ENCODE measurements at places on chromosomes 12 and 14.

GRCh38 chr14:86780876-86781510 is 1212.0 kb downstream of the GALC start:
- no peak for DNase-seq

- DNase-seq = no peak
These were observed 25.5 kb upstream of the KIF26A start for GRCh38 chr14:104112609-104113571.

- DNase-seq = no peak
These were observed 35.4 kb upstream of the TMEM179 start for GRCh38 chr14:104639885-104640548.

- no peak for DNase-seq
These were observed 907.6 kb upstream of the SEL1L start for GRCh38 chr14:82441270-82441669.

DNA sequence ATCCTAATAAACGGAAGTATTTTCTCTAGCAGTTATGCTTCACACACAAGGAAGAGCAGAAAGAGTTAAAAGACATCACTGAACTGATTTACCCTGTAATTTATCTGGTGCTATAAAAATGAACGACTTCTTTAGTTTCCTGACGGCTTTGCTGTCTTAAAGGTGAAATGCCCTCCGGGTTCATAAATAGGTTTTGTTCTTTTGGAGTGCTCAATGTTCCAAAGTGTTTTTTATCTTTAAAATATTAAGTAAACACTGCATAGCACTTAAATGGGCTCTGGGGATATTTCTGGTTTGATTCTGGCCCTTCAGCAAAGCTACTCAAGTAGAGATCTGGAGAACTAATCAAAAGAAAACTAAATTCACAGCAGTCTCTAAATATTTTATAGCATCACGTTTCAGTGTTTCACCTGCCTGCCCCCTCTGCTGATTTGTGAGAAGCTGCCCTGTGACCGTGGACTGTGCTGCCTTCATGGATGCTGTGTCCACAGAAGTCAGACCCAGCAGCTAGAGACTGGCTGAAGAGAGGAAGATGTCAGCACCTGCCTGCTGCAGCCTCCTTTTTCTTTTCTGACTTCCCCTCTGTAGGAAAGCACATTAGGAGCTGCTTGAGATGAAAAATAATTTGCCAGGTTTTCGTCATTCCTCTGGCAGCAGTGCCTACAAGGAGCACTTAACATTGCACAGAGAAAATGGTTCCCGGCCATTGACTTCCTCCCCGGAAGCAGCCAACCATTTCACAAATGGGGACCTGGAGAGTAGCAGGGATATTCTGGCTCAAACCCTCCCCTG is 205.1 kb upstream of the FSCB start:
- DNase-seq = no peak

DNA sequence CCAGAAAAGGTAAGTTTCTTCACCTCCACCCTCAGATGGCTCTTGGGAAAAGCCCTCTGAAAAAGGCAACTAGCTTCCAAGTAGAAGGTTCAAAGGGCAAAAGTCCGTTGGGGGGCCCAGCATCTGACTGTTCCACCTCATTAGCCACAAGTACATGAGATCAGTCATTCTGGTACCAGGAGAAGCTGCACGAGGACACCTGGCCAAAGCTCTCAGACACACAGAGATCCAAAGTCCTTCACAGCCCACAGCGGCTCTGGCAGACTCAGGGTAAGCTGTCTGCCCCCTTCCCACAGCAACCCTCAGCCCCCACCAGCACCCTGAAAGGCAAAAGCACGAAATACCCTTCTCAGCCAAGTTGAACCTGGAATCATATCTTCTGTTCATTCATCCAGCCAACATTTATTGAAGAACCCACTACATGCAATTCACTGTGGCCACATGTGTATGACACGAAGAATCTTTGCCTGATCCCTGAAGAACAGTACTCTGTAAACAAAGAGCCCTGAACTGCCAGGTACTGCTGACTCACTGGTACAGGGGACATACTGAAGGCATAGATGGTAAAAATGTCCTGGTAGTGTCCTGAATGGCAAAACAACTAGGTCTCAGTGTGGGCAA is 19.0 kb downstream of the SLC7A7 start:
- no peak for DNase-seq

GRCh38 chr14:86013641-86014040 is 483.7 kb downstream of the FLRT2 start:
- DNase-seq = no peak

GRCh38 chr12:76952995-76953394 is 74.2 kb upstream of the CSRP2 start:
- no peak for DNase-seq

DNA sequence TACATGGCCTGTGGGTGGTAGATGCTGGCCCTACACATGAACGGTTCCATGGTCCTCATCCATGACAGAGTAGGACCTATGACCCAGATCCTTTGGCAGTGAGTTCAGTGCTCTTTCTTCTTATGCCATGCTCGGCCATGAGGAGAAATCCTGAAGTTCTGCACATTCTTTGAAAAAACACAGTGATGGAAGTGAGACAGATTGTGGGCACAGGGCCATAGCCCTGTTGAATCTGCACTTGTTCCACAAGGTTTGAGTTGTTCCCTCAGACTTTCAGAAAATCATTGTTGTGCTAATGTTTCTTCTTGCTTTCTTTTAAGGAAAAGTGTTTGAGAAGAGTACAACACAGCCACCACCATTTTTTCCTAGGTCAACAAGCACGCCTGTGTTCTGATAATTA is 180.0 kb downstream of the C12orf75 start:
- no peak for DNase-seq

GRCh38 chr14:72270147-72270727 is 338.0 kb downstream of the RGS6 start:
- no peak for DNase-seq

DNA sequence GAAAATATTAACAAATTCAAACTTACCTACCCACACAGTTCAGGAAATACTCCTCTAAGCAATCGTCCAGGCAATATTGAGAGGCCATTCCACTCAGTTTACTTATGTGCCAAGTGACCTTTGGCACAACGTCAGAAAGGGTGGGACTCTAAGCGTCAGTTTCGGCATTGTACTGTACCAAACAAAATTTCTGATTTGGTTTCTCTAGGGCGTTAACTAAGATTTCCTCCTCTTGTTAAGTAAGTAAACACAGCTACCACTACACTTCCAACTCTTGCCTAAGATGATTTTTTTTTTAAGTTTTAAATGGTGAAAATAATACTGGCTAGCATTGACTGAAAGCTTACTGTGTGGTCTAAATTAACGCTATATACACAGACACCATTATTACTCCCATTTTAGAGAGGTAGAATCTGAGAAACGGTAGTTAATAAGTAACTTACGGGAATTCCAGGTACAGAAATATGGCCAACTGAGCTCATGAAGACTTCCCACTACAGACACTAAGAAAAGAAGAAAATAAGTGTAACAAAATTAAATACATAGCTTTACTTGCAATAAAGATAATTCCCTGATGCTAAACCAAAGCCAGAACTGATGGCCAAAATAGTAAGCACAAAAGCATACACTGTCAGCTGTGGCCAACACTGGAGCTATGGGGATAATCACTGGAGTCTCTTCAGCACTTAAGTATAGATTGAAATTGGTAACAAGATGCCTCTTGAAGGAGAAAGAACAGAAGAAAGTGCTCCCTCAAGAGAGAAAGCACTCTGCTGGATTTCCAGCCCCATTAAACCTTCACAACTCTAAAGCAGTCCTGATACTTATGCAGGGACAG is 76.1 kb downstream of the EPS8 start:
- DNase-seq = no peak

DNA sequence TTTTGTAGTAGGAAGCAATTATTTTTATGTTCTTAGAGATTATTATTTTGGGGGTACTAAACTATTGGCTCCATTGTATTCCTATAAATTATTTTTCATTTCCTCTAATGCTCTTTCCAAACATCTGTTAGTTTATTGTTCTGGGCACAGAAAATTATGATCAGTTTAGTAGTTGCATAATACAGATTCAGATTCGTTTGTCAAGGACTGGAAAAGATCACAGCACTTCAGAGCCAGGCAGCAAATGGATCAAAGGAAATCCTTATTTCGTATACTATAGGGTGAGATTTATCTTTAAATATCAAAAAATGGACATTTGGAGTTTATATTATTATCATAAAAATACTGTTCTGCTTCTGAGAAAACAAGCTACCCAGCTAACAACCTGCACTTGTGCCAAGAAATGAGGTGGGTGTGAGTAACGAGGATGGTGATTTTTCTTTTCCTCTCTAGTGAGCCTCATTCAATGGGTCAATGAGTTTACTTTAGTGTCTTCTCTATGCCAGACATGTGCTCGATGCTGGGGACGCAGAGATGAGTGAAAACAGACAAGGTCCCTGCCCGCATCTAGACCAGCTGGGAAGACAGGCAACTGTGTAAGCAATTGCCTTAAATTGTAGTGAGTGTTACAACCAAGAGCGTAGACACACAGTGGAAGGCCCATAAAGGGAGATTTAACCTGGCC is 208.6 kb upstream of the PLXNC1 start:
- DNase-seq = no peak

GRCh38 chr14:60686865-60687264 is 37.3 kb downstream of the SIX4 start:
- DNase-seq = no peak

GRCh38 chr12:56998981-56999380 is 7.4 kb downstream of the ZBTB39 start:
- DNase-seq = peak; percentile 50

DNA sequence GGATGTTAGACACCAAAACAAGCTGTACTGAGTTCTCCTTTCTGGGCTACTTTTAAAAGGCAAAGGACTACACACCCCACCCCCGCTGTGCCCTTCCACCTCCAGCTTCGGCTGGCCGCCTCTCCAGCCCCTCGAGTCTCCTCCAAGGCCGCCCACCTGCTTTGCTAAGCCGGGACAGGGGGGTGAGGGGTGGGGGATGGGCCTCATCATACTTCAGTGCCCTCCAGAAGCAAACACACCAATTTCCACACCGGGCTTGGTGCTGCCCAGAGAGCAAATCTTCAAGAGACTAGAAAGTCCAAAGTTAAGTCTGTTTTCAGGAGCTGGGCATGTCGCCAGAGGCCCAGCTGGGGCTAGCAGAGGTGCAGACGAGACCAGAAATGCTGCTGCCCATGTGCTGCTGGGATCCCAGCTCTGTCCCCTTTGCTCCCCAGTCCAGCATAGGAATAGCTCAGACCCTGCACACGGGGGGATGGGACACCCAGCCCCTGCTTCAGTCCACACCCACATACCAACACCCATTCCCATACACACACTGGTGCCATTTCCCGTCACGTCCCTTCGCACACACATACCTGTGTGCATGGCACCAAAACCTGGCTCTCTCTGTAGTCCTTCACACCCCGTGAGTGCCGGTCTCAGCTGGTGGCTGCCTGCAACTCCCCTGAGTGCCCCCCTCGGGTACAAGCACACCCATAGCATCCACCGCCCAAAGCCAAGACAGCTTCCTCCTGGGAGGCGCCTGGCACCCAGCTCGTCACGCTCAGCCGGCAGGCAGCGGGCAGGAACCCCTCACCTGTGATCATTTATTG is 1.0 kb downstream of the SLC6A12 start:
- no peak for DNase-seq

DNA sequence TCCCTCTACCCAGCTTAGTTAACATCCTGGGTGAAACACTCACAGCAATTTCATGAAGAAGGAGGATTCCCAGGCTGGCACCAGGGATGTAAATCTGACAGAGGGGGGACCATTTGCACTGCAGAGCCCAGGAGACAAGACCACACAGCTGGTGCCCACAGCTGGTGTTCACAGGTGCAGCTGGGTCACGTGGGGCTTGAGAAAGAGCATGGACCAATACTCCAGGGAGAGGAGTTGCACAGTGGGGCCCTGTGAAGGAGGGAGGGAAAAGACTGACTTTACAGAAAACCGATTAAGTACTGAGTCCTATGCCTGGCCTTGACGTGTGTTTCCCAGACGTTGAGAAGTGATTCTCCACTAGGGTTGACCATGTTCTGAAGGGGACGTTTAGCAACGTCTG is 1316.7 kb upstream of the TMEM132C start:
- DNase-seq = no peak

DNA sequence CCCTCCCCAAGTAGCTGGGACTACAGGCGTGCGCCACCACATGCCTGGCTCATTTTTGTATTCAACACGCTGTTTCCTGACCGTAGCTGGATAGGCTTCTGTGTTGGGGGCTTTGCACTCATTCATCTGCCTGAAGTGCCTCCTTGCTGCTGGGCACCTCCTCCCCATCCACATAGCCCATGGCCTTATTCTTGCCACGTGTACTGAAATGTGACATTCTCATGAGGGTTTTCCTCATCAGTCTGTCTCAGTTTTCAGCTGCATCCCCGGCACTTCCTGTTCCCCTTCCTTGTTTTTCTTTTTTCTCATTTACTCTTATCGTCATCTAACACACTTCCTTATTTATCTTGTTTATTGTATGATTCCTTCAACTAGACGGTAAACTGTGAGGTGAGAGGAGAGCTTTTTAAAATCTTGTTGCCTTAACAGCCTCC is 36.6 kb downstream of the RCOR1 start:
- no peak for DNase-seq

DNA sequence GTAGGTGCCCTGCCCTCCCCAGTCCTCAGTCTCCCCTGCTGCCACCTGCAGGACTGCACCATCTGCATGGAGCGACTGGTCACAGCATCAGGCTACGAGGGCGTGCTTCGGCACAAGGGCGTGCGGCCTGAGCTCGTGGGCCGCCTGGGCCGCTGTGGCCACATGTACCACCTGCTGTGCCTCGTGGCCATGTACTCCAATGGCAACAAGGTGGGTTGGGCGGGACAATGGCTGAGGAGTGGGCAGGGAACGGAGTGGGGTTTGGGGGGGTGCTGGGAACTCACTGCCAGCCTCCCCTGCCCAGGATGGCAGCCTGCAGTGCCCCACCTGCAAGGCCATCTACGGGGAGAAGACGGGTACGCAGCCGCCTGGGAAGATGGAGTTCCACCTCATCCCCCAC is 38.2 kb downstream of the DTX1 start:
- no peak for DNase-seq

DNA sequence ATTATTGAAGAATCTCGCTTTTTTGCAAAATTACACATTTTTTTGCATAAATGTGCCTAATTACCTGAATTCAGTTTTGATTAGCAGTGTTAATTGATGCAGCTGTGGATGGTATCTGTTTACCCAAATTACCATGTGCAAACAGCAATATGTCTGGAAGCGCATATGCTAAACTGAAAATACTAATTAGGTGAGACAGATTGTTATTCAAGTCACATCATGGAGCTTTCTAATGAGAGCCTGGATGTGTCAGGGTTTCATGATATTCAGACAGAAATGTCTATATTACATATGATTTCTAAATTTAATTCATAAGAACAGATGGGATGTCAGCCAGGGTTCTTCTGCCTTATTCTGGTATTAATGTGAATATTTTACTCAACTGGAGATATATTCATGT is 74.9 kb downstream of the RMST start:
- no peak for DNase-seq
